Posterior vena cava (tissue), 2 donors: ENCODE measurements at places on chromosomes 3 and 15.
A peak's percentile ranks its signal among the peaks of the same experiment; 100 is the strongest.

GRCh38 chr3:67619991-67620390 lies 34.4 kb downstream of the SUCLG2 start:
- DNase-seq: no peak

DNA sequence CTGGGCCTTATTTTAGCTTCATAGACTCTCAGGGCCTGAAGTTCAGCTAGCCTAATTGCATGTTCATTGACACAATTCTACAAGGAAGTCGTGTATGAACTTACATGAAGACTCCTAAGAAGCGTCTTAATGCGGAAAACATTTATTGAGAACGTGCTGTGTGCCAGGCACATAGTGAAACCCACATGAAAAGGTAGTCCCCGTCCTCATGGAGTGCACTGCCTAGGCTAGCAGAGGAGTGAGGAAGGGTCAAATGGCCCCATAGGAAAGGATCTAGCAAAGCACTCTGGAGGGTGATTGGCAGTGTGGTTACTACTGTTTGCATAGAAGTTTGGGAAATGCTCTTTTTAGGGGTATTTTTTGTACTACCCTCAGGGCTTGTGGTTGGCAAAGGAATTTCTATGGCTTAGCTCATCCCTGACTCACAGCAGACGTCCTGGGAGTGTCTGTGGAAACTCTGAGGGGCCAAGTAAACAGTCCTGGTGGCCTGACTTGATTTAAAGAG lies 854 bp upstream of the NPTN start:
- no peak for DNase-seq

DNA sequence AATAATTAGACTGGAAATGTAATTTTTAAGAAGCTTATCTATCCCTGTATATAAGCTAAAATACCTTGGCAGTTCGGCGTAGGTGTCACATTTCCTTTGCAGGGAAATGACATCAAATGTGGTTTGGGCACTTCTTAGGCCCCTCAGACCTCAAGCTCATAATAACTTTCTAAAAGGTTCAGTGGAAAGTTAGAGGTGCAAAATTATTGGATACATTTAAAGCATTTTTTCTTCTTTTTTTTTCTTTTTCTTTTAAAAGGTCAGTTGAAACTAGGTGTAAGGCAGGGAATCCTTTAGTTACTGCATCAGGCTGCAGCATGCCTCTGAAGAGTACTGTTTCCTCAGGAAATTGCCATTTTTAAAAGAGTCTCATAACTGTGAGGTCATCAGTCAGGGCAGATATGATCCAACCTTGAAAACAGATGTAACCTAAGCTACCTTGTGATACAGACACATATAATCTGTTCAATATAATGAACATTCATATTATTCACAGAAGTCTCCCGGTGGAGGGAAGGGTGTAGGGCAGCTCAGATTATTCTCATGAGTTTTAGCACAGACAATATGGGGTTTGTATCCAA lies 4.8 kb downstream of the SACM1L start:
- no peak for DNase-seq

- no peak for DNase-seq
These were observed 43.5 kb downstream of the LPP start for GRCh38 chr3:188197388-188197847.

DNA sequence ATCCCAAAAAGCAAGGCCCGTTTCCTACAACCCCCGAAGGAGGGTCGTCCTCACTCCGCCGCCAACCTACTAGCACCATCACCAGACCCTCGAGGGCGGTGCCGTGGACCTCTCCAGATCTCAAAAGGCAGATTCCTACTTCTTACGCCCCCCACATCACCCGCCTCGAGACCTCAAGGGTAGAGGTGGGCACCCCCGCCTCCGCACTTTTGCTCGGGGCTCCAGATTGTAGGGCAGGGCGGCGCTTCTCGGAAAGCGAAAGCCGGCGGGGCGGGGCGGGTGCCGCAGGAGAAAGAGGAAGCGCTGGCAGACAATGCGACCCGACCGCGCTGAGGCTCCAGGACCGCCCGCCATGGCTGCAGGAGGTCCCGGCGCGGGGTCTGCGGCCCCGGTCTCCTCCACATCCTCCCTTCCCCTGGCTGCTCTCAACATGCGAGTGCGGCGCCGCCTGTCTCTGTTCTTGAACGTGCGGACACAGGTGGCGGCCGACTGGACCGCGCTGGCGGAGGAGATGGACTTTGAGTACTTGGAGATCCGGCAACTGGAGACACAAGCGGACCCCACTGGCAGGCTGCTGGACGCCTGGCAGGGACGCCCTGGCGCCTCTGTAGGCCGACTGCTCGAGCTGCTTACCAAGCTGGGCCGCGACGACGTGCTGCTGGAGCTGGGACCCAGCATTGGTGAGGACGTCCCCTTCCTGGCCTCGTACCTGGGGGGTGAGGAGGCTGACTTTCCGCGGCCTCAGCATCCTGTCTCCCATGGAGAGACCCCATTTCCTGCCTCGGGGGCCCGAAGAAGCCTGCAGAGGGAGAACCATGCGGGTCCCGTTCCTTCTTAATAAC lies at the start of gene MYD88:
TSS of gene MYD88 (plus strand) at position 313 of the 842 bp plus-strand sequence. CDS start at position 353, 40 bp downstream.
- peak; percentile 96 for DNase-seq

GRCh38 chr3:70519913-70520659 lies 207.6 kb upstream of the MDFIC2 start:
- DNase-seq: no peak

DNA sequence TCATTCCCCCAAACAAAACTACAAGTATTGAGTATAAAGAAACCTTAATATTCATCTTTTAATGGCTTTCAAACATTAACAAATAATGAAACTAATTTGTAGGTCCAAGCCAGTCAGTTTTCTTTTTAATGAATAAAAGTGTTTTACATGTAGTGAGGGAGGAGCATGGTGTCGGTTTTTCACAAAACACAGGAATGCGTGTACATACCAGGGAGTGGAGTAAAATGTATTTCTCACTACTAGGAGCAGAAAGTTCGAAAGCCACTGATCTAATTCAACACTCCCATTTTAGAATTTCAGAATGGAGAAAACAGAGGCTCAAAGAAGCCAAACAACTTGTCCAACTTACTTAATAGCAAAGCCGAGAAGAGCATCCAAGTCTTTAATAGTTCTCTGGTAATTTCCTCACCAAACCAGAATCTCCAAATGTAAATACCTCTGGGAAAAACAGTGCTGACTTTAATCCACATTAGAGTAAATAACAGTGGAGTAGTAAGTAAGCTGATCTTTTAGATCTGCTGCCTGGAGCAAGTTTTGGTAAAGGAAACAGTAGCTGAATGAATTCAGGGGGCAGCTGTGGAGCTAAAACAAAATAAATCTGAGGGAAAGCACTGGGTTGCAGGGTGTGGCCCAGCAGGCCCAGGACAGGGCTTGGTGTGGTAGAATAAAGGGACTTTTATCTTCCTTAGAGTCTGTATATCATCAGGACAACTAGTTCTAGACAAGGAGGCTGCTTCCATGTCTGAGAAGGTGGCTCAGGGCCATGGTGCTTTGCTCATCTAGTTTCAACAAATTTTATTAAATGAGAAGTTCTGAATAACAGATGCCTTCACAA lies 7.9 kb downstream of the ANP32A start:
- DNase-seq: no peak

DNA sequence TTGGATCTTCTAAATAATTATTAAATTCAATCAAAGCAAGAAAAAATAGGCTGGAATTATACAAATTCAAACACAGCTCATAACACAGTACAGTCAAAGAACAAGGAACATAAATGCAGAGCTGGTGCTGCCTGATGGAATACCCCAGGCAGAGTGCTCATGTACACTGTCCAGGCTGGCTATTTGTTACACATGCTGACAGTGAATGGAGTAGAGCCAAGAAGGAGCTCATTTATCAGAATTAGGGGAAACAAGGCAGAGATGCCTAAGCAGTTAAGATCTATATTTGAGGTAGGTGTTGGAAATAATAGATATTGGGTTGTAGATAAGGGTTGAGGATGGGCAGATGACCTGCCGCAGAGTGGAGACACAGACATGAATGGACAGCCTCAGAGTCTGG lies 788.2 kb upstream of the ARPP21 start:
- DNase-seq: no peak
